Lung (tissue), 17 donors: ENCODE measurements at places on chromosomes 6 and 20.

DNA sequence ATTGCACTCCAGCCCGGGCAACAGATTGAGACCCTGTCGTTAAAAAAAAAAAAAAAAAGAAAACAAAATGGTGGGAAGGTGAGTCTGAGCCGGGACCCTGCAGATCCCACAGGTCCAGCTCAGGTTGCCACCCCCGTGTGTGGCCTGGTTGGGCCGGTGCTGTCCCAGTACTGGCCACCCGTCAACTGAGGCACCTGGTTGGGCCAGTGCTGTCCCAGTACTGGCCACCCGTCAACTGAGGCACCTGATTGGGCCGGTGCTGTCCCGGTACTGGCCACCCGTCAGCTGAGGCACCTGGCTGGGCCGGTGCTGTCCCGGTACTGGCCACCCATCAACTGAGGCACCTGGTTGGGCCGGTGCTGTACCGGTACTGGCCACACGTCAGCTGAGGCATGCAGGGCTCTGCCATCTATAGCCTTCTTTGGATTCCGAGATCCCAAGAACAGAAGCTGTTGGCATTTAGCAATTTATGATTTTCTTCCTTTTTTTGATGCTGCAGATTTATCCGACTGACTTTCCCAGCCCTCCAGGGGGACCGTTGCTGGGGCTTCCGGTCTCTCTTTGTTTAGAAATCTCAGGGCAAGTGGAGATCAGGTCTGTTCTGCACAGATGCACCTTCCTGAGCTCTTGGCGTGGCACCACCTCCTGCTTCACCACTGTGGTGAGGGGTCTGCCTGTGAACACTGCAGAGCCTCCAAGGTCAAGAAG, 113.8 kb downstream of the SYCP2 start:
- no peak for DNase-seq

- DNase-seq, result no peak
Observed at GRCh38 chr6:100833972-100834574, 47.1 kb downstream of the ASCC3 start.

GRCh38 chr6:151063842-151064647, 175.7 kb upstream of the AKAP12 start:
- no peak for DNase-seq

DNA sequence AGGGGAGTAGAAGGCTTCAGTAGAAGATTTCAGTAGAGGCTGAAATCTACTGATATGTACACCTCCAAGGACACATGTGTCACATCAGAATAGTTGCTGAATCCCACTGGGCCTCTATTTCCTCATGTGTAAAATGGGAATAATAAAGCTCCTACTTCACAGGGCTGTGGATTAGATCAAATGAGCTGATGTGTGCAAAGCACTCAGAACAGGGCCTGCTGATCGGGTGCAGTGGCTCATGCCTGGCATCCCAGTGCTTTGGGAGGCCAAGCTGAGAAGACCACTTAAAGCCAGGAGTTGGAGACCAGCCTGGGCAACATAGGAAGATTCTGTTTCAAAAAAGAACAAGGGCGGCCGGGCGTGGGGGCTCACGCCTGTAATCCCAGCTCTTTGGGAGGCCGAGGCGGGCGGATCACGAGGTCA, 8.1 kb upstream of the AP5S1 start:
- no peak for DNase-seq

GRCh38 chr20:3247638-3248037, 8.6 kb upstream of the SLC4A11 start:
- DNase-seq, result no peak

DNA sequence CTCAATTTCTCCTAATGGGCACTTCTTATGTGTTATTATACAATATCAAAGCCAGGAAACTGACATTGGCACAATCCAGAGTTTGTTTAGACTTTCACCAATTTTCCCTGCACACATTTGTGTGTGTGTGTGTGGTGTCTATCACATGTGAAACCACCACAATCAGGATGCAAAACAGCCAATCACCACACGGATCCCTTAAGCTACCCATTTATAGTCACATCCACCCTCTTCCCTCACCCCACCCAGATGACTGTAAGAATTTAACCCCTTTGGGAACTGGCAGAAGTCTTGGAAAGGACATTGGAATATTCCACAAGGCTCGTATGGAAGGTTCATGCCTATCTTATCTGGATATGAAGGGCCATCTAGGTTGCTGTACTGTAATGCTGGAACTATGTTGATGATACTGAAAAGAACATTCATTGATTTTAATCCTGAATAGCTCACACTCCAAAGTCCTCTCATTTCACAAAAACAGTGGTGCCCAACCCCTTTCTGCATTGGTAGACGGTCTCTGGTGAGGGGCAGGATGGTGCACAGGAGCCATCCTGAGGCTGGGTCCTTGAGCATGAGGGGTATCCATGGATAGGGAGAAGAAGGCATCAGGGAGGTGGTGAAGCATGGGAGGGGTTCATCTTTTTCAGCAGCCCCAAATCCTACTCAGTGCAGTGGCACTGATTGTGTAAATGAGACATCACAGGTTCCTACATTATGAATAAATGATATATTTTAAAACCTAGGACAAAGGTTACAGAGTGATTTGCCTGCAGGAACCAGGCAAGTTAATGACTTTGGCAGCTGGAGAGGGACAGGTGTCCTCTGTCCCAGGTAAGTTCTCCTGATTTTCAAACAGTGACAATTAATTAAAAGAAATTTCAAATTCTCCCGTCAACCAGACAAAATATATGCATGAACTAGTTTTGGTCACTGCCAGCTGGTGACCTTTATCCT, 12.1 kb upstream of the CTCFL start:
- no peak for DNase-seq

DNA sequence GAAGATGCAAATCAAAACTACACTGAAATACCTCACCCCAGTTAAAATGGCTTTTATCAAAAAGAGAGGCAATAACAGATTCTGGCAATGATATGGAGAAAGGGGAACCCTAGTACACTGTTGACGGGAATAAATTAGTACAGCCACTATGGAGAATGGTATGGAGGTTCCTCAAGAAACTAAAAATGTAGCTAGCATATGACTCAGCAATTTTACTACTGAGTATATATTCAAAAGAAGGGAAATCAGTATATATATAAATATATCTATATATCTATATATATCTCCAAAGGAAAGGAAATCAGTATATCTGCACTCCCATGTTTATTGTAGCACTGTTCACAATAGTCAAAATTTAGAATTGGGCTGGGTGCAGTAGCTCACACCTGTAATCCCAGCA, 113.9 kb downstream of the KLHL32 start:
- DNase-seq, result no peak

DNA sequence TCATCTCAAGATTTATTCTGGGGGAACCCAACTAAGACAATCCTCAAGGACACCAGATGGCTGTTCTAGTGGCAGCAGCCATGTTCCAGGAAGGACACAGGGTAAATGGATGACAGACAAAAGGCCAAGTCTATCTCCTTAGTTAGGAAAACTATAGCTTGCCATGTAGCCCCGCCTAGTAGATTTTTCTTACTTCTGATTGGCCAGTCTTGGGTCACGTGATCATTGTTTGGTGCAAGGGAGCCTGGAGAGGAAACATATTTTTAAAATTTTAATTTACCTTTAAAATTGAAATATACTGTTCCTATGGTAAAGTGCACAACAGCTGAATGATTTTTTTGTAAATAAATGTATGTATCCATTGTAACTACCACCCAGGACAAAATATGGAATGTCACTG, 4.4 kb upstream of the KCNS1 start:
- DNase-seq, result no peak

DNA sequence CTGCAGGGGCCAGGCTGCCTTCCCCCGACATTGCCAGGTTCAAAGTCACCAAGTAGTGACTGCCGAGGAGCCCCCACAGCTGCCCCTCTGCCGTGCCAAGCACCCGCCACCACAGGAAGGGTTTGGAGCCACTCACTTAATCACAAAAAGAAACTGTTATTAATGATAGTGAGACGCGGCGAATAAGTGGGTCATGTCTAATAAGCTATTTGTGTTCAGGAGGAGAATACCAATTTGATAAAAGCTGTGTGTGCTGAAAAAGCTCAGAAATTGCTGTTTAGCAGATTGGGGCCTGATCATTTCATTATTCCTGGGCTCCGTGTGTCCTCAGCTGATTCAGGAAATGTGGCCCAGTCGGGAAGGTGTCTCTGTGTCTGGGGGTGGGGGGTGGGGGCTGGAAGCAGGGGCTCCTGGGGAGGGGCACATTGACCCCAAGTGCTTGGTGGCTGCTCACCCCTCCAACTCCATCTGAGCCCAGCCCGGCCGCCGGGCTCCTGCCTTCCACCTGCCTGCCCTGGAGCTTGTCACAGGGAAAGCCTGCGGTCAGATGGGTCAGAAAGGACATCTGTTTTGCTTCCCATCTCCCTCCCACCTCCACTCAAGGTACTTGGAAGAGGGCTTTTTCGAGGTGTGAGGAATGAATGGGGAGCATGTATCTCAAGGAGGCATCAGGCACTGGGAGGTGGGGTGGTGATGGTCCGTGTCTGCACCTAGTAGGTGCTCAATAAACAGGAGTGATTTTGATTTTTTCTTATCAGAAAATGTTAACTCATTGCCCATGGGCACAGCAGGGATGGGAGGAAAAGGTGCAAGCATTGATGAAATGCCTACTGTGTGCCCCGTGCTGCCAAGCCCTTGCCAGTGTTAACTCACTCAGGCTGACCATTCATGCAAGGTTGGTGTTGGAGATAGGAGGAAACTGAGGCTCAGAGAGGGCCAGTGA, 3.0 kb downstream of the VSTM2L start:
- DNase-seq, result no peak

GRCh38 chr6:164628302-164628931, 681.0 kb downstream of the C6orf118 start:
- DNase-seq, result no peak

GRCh38 chr6:158653577-158654354, 3.9 kb downstream of the SYTL3 start:
- peak; percentile 50 for DNase-seq

DNA sequence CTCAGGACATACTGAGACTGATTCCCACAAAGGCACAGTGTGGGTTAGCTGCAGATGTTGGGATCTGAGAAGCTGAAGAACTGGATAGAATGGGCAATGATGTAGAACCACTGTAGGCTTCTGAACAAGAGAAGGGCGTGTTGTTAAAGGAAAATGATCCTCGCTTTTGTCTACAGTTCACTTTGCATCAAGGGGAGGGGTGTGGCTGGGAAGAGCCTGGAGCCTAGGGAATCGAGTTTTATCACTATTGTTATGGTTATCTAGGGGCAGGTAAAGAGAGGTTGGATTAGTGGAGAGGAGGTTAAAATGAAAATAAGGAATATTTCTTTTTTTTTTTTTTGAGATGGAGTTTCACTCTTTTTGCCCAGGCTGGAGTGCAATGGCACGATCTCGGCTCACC, 768.1 kb downstream of the KIF16B start:
- no peak for DNase-seq

- no peak for DNase-seq
Observed at GRCh38 chr6:7910298-7910653, 312 bp downstream of the TXNDC5 start.

DNA sequence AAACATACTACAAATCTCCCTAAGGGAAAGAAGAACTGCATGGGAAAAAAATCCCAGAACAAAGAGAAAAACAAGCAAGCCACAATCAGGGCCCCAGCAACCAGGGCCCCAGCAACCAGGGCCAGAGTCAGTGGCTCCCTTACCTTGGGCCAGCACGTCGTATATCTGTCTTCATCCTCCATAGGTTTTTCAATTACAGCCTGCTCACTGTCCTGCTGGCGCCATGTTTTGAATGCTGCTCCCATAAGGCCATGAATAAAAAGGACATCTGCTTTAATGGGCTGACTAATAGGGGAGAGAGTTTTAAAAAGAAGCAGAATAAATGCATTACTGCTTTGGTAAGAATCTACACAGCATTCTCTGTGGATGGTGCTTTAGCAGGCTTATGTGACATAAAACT, 49.2 kb downstream of the SERAC1 start:
- DNase-seq, result no peak

DNA sequence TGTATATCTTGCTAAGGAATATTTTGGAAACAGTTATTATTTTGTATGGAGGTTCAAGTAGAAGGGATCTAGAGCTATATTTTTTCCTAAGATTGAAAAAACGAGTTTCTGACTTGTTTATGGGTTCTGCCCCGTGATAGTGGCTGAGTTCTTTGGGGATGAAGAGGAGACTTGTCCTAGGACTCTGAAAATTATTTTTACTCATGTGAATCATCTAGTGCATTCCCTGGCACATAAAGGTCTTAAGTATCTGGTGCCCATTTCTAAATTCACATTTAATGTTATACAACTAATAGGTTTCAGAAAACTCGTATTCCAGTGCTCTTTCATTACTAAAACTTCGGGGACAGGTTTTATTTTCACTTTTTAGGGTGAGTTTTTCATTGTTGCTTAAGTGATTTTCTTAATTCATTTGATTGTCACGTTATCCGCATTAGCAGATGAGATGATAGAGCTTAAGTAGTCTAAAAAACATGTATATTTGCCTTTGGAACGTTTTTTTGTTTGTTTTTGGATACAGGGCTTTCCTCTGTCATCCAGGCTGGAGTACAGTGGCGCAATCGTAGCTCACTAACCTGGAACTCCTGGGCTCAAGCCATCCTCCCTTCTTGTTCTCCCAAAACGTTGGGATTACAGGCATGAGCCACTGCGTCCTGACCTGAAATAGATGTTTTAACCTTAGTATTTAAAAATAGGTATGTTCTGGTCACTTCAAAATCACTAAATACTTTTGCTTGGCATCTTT, 2.1 kb downstream of the NFYA start:
- DNase-seq, result no peak

DNA sequence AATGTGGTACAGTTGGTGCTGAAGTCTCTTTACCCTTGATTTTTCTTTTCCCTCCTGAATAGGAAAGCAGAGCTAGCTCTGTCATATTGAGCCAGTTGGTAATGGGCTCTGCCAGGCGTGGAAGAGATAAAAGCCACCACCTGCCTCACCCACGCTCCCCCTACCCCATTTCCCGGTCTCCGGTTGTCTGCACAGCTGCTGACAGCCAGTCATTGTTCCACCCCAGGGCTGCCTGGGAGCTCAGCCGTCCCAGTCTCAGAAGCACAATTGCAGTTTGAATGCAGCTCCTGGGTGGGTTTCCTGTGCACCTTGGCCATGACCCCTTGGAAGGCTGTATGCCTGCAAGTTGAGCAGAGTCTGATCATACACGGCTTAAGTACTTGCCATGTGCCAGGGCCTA, 675.2 kb upstream of the FLRT3 start:
- DNase-seq, result no peak

GRCh38 chr6:121848523-121849255, 413.2 kb downstream of the GJA1 start:
- no peak for DNase-seq
